HuH-7 (cell line): ENCODE measurements at places on chromosomes 5 and 9.
A peak's percentile ranks its signal among the peaks of the same experiment; 100 is the strongest.

DNA sequence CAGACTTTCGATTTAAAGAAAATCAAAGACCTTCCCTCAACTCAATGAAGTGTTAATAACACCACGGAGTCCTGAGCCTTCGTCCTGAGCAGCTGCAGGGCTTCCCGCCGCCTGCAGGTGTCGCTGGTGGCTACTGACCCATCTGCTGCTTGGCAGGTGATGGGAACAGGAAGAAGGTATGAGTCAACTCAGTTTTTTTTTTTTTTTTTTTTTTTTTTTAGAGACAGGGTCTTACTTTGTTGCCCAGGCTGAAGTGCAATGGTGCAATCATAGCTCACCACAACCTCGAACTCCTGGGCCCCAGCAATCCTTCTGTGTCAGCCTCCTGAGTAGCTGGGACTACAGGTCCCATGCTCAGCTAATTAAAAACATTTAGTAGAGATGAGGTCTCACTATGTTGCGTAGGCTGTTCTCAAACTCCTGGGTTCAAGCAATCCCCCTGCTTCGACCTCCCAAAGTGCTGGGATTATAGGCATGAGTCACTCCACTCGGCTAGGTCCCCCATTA is 185.7 kb upstream of the IL12B start:
- peak; percentile 39 for DNase-seq

DNA sequence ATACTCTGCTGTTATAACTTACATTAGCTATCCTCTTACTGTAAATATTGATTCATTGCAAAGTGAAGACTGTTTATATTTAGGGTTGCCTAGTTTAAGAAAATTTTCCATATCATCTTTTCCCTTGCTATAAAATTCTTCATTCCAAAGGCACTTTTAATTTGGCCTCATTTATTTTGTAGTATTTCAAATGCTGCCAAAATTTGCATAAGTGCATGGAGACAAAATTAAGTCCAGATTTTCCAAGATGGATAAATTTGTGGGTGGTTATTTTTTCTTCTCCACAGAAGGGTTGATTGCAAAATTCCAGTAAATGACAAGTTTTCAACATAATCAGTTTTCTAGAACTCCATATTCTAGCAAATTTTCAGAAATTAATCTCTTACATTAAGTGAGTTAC is 141.5 kb upstream of the MTAP start:
- DNase-seq, result no peak

DNA sequence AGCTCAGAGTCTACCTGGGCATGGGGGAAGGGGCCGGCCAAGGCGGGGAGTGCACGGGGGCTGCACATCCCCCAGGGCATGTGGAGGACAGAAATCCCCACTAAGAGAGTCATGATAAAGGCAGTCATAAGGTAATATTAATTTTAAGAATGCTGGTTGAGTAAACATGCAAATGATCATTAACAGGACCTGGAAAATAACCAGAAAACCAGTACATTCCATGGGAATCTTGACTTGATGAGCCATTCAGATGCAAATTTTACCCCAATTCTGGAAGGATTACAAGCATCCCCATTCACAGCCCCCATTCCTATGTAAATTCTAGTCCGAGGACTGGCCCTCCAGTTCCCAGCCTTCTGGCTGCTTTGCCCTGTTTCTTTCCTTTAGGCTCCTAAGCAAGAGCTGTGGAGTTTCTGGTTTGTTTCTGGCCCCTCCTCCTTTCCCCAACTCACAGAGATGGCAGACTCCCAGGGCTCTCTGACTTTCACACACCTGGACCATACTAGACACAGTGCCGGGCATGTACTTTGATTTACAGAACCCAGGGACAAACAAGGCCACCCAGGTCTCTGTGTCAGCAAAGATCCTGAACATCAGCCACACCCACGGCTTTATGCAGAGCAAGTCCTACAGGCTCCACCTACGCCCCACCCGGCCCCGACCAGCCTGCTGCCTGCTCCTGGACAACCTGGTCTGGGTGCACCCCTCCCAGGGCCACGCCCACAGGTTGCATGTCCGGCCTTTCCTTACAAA is 62.7 kb downstream of the SEMA4D start:
- no peak for DNase-seq

GRCh38 chr5:73005886-73006285 is 50.0 kb downstream of the FCHO2 start:
- DNase-seq, result no peak

DNA sequence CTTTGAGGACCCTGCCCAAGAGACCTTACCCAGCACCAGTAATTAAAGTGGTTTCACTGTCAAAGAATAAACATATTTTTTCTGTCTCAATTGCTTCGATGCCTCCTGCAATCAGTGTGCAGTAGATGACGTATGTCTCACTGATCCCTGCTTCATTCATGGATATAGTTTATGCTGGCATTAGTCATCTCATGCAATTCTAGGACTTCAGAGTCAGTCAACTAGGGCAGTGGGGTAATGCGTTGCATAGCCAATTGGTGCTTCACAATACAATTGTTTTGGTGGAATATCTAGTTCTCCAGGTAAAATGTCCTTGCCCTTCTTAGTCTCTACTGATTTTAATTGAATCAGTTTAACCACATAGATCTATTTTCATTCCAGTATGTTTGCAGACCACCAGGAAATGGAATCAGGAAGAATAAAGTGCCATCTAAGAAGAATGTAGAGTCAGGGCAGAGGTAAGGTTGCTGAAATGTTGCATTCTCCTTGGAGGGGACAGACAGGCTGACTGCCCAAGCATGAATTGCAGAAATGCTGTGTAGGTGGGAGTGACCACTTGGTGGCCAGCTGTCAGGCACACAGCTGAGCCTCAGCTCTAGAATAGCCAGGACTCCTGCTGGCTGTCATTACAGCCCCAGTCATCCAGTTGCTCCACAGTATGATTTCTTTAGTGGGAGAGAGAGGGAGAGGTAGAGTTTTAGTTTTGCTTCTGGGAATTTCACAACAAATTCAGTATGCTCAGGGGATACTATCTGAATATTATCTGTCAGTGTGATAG is 73.5 kb upstream of the MEGF10 start:
- no peak for DNase-seq

GRCh38 chr9:79615038-79615437 is 43.3 kb downstream of the TLE4 start:
- DNase-seq, result no peak

GRCh38 chr5:140992828-140993227 is 26.6 kb downstream of the PCDHAC2 start:
- DNase-seq, result peak; percentile 6
